ENCODE measurements at places on chromosomes 11 and 22. TPM values are rescaled to one million over a fixed set of nuclear protein-coding genes. Genes with fewer than 3 reads are reported as not detected.

DNA sequence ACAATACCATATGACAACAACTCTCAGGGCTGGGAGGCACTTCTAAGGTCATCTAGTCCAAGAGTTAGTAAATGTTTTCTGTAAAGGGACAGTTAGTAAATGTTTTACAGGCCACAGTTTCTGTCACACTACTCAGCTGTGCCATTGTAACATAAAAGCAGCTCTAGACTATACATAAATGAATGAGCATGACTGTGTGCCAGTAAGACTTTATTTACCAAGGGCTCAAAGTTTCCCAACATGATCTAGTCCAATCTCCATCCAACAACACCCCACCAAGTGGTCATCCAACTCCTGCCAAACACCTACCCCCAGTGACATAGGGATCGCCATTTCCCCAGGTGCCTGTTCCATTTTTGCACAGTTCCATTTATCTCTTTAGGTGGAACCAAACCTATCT, 12.1 kb downstream of the SERGEF start:
- DNase-seq: no peak

GRCh38 chr11:117606211-117606610, 190.8 kb downstream of the DSCAML1 start:
- no peak for DNase-seq

DNA sequence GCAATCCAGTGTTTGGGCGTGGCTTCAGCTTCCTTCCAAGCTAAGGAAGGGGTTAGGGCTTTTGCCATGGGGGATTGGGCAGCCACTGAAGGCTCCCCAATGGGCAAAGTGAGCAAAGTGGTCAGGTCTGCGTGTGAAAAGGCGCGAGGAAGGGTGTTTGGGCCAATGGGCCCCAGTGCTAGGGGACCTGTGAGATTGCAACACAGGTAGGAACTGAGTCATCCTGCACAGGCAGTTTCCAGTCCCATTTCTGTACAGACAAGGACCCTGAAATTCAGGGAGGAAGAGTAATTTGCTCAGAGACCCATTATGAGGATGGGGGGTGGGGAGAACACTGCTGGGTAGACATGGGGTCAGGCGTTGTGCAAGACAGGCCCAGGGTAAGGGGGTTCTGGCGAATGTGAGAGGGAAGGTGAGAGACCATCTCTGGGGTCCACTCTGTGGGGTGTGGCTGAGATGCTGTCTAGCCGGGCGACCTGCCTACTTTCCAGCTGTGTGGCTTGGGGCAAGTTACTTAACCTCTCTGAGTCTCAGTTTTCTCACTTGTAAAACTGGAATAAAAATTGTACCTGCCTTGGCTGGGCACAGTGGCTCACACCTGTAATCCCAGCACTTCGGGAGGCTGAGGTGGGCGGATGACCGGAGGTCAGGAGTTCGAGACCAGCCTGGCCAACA, 7.3 kb downstream of the CCDC88B start:
- no peak for DNase-seq

DNA sequence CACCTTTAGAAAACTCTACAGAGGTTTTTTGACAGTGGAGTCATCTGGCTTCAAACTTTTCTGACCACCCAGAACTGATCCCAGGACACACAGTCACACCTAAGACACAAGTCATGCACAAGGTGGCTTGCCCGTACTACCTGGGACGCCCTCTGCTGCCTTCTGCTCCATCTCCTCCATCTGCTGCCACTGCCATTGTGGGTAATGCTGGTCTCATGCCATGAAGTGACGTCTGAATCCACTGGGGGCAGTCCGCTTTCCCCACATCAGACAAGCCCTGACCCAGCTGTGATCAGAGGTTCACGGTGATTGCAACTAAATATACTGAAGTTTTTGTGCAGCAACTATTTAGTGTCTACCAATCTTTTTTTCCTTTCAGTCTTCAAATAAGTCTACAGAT, 5.4 kb upstream of the NDUFS8 start:
- no peak for DNase-seq

- DNase-seq: no peak
Measured at GRCh38 chr11:69086152-69087132, 37.7 kb downstream of the TPCN2 start.

DNA sequence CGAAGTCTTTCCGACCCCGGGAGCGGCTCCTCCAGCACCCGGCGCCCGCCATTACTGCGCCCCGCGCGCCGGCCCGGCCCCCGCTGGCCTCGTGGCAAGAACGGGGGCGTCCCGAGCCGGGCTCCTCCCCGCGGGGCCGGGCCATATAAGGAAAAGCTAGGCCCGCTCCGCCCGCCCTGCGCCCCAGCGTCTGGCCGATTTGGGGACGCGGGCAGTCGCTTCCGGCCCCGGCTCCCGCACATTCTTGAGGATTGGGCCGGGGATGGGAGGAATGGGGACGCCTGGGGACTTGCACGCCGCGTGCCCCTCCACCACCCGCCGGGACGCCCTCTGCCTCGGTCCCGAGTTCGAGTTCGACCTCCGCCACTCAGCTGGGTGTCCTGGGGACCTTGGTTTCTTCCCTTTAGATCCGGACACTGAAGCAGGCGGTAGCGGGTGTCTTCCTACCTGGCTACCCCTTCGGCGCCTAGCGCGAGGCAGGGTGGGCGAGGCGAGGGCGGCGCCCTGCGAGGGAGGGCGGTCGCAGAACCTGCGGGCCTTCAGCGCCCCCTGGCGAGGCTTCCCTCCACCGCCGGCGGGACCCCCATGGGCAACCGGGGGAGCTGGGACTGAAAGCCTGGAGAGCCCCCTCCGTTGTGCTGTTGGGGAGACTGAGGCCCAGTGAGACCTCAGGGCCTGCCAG, 3.8 kb downstream of the SMTN start:
- peak; percentile 93 for DNase-seq

GRCh38 chr22:24001314-24001713, 3.9 kb downstream of the GSTT4 start:
- DNase-seq: no peak

- DNase-seq: no peak
Measured at GRCh38 chr11:28835790-28836189, 727.6 kb downstream of the METTL15 start.

DNA sequence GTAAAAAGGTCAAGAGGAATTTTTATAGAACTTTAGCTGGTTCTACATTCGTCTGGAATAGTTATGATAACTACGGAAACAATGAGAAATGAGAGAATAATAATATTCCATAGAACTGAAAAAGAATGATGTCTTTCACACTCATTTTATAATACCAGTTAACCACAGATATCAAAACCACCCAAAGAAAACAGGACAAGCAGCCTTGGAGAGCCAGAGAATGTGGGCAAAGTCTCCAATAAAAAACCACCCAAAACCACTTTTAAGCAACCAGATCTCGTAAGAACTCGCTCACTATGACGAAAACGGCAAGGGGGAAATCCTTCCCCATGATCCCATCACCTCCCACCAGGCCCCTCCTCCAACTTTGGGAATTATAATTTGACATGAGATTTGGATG, 60.8 kb downstream of the ARHGAP32 start:
- DNase-seq: no peak

DNA sequence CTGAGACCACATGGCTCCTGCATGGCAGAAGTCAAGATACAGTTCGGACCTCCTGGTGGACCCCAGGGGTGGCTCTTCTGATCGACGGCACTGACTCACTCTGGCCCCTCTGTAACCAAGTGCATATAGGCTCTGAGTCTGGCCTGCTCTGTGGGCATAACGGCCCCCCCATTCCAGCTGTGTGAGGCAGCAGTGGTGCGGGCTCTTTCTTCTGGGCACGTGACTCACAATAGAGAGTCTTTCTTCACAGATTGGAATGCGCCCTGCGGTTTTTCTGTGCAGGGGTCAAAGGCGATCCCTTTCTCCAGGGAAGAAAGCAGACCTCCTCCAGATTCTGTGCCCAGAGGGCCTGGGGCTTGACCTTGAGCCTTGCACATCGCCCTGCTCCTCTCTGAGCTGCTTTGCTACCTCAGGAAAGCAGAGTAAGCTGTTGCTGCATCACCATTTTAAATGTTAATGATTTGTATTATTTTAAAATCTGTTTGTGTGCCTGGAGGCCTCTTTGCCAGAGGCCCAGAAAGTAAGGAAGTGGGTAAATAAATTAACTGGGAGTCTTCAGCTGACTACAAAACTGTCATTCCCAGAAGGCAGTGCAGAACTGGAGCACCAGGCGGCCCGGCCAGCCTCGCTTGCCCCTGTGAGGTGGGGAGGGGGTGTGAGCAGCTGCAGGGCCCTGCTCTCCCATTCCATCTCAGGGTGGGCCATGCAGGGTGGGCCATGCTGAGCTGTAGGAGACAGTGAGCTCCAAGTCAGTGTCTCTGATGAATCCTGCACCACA, 199.0 kb downstream of the GRIK4 start:
- peak; percentile 54 for DNase-seq

DNA sequence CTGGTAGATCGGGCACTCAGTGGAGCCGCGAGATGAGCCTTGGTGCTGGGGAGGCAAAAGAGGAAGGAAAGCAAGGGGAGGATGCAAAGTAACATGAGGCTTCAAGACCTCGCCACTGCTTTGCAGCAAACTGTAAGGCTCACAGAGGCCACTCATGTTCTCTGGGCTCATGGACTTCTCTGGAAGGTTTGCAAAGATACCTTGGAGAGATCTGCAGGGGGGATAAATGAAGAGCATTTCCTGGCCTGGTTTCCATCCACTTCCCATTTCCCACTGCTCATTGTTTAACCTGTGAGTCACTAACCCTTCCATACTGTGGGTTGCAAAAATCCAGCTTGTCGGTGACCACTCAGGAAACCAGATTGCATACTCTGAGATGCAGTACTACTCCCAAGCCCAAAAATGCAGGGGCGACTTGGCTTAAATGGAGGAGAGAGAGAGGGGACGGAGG, 38.5 kb downstream of the OSBP2 start:
- no peak for DNase-seq

- DNase-seq: peak; percentile 49
Measured at GRCh38 chr11:110886288-110886970, 174.2 kb upstream of the ARHGAP20 start.

DNA sequence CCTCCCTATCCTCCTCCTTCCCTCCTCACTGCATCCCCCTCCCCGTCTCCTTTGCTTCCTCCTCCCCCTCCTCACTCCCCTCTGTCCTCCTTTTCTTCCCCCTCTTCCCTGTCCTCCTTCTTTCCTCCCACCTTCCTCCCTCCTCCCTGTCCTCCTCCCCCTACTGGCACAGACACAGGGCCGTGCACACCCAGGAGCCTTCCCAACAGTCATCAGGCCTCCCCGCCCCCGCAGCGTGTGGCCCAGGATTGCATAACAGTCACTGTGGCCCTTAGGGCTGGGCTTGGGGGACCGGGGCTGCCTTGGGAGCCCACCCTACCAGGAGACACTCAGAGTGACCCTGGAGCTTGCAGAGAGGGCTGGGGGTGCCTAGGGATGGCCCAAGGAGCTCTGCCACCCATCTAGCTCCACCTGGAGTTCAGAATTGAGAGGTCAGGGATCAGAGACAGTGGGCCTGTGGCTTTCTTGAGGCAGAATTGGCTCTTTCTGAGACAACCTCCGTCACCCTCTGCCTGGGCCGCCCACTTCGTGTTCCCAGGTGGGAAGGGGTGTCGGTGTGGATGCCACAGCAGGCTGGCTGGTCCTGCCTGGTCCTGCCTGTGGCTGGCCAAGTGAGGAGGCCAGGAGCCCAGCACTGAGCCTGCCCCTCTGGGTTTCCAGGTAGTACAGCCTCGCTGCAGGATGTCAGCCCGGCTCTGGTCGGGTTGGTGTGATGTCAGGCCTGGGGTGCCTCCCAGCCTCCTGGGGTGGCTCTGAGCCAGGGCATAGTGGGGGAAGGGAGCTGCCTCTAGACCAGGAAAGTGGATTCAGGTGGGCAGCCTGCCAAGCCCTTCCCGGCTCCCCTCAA, 1.6 kb downstream of the SPI1 start:
- no peak for DNase-seq

DNA sequence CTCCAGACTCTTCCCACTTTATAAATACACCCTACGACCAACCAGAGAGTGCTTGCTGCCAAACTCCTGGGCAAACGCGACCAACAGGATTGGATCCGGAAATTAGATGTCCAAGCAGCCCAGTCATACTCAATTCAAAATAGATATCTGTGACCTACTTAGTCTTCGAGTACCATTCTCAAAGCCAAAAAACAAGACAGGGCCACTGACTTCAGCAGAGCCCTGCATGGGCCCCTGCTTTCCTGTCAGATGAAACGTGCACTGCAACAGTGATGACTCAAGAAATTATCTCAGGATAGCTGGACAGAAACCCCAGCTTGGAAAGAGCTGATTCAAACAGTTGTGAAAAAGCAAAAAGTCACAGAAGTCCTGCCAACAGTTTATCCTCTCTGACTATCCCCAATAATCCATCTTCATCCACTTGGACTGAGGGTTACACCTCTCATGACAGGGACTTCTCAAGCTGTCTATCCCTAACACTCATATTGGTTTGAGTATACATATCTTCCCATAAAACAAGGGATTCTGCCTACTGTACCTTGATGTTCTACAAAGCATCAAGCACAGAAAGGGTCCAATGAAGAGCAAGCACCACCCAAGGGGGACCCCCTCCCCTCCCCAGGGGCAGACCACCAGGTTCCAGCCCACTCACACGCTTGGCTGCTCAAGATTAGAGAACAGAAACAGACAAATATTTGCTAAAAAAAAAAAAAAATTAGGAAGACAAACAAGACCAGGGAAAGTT, 17.4 kb downstream of the SMCO4 start:
- peak; percentile 56 for DNase-seq

GRCh38 chr22:28759861-28760560, 12.5 kb upstream of the CCDC117 start:
- DNase-seq: peak; percentile 18

GRCh38 chr11:9530020-9530621, 43.3 kb upstream of the WEE1 start:
- peak; percentile 49 for DNase-seq

Gene E2F8
- total RNA-seq: 7.3 TPM

Gene CEND1
- total RNA-seq: not detected

Gene WNT11
- total RNA-seq: 28.0 TPM

Gene FAM180B
- 1.4 TPM for total RNA-seq

Gene GCAT
- 16.7 TPM for total RNA-seq

Gene ANO5
- total RNA-seq: 46.5 TPM

Gene LDHAL6A
- not detected for total RNA-seq

Gene ARL2
- total RNA-seq: 131 TPM

Gene DNAJB7
- not detected for total RNA-seq

Gene RIN1
- 7.1 TPM for total RNA-seq

Data from tongue (tissue), 3 donors.